ENCODE measurements at places on chromosomes 16 and 17.

DNA sequence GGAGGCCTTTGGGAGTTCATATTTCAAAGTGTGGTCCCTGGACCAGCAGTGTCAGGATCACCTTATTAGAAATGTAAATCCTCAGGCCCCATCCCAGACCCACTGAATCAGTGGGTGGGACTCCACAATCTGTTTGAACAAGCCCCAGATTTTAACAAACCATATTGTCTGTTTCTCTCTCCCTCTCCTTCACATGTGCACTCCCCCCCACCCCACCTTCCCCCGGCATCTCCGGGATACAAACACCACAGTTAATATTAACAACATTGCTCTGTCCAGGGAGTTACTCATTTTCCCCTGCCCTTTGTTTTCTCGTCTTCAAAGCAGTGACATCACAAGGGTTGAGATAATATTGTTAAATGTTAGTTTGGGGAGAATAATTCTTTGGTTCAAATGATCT is 127.3 kb downstream of the KATNIP start:
- no peak for DNase-seq

DNA sequence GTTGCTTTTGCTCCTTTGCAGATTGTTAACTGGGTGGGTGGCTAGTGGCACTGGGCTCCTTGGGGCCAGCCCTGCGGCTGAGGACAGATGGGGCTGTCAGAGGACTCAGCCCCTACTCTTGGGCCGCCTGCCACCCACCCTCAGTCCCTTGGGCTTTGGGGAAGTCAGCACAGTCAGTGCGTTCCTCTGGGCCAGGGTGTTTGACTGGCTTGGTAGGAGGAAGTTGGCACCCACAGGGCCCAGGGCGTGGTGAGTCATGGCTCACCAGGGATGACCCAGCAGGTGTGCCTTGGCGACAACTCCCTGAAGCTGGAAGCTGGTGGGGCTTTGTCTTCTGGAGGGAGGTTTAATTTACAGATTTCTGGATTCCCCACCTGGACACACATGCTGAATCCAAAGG is 32.4 kb downstream of the HAPSTR1 start:
- no peak for DNase-seq

- no peak for DNase-seq
These were observed 84.9 kb downstream of the RTN4RL1 start for GRCh38 chr17:1939981-1940809.

GRCh38 chr17:73824321-73824720 is 180.1 kb upstream of the SDK2 start:
- no peak for DNase-seq

GRCh38 chr16:28513484-28514181 is 7.0 kb upstream of the IL27 start:
- no peak for DNase-seq

DNA sequence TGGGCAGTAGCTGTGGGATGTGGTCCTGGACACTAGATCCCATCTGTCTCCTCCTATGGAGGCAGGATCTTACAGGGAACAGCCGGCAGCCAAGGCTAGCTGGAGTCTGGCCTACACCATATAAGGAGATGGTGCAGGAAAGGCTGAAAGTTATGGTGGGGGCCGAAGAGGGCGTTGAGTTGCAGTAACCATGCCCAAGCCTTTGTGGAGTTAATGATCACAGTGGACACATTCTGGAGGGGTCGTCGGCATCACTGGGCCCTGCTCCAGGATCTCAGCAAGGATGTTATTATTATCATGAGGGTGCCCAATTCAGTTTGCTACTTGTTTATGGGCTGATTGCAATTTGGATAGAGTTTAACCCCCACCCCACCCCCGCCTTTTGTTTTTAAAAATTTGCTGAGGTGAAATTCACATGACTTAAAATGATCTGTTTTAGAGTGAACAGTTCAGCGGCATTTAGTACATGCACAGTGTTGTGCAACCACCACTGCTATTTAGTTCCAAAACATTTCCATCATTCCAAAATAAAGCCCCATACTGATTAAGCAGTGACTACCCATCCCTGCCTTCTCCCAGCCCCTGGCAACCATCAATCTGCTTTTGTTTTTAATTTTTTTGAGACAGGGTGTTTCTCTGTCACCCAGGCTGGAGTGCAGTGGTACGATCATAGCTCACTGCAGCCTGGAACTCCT is 184.3 kb upstream of the CACNG3 start:
- no peak for DNase-seq

DNA sequence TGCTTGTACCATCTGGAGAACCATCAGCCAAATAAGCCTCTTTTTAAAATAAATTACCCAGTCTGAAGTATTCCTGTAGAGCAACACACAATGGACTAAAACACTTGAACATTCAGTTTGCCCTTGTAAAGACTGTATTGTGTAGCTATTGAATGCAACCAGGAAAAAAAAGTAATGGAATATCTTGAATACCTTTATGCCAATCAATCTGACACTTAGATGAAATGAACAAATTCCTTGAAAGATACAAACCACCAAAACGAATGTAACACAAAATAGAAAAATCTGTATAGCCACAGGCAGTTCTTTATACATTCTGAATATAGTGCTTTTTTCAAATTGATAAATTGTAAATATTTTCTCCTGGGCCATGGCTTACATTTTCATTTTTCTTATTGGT is 63.3 kb upstream of the KCNJ16 start:
- no peak for DNase-seq

DNA sequence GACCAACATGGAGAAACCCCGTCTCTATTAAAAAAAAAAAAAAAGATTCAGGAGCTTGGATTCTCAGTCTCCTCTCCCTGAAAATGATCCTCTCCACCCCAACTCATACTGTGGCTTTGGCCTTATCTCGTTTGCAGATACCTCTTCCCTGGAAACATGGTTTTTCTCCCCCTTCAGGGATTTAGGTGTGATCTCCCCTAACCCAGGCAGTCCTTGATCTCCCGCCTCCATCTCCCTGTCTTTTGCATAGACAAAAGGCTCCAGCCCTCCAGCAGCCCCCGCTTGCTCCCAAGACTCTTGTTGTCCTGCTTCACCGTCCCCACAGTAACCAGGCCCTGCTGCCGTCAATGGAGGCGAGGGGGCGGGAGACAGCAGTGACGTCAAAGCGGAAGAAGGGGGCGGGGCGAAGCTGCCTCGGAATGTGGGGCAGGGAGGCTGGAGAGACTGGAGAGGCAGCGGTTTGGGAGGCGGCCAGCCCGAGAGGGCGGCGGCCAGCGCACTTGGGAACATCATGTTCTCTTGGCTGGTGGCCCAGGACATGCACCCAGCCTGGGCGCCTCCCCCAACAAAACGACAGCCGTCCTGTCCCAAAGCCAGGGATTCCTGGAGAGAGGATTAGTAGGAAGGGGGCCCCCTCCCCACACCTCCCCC is 1.9 kb upstream of the PER1 start:
- DNase-seq = peak; percentile 98

- no peak for DNase-seq
These were observed 6.0 kb upstream of the HS3ST3B1 start for GRCh38 chr17:14294876-14295275.

GRCh38 chr16:88962478-88963152 is 14.4 kb downstream of the CBFA2T3 start:
- DNase-seq = no peak

- no peak for DNase-seq
These were observed 3.2 kb downstream of the B3GNT9 start for GRCh38 chr16:67147437-67148140.

DNA sequence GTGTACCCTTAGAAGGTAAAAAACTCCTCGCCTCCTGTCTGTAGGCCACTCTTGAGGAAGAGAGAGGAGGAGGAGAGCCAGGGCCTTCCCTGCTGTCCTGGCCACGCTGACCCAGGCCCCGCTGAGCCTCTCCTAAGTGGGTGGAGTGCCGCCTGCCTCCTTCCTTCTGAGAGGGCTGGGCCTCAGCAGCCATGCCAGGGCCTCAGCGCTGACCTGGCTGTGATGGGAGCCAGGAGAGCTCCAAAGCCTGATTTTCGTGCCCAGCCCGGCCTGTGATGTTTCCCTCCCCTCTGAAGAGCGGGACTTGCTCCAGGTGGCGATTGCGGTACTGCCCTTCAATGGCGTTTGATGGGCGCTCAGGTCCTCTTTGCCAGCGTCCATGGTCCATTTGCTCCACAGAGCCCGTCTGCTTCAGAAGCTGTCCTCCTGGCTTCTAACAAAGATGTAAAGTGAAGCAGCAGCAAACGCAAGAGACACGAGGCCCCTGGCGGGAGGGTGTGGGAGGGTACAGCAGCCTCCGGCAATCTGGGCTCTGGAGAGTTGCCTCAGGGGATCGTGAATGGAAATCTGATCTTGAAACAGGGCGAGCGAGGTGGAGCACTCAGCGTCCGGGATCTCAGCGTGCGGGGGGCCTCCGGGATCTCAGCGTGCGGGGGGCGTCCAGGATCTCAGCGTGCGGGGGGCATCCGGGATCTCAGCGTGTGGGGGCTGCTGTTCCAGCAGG is 93.5 kb downstream of the NPIPB11 start:
- DNase-seq = no peak

- DNase-seq = no peak
These were observed 264.5 kb downstream of the PMP22 start for GRCh38 chr17:15000661-15001060.

Measured in EL (cell line).